Neural crest cell (in vitro differentiated cells): ENCODE measurements at places on chromosomes 3 and 15.

GRCh38 chr15:85568261-85568808 is 187.9 kb downstream of the AKAP13 start:
- DNase-seq = no peak

- DNase-seq = no peak
Observed at GRCh38 chr15:33243393-33243792, 48.9 kb upstream of the FMN1 start.

- DNase-seq = no peak
Observed at GRCh38 chr15:99917252-99917651, 184.0 kb upstream of the LYSMD4 start.

- DNase-seq = no peak
Observed at GRCh38 chr15:63347074-63347857, 34.4 kb downstream of the CA12 start.

DNA sequence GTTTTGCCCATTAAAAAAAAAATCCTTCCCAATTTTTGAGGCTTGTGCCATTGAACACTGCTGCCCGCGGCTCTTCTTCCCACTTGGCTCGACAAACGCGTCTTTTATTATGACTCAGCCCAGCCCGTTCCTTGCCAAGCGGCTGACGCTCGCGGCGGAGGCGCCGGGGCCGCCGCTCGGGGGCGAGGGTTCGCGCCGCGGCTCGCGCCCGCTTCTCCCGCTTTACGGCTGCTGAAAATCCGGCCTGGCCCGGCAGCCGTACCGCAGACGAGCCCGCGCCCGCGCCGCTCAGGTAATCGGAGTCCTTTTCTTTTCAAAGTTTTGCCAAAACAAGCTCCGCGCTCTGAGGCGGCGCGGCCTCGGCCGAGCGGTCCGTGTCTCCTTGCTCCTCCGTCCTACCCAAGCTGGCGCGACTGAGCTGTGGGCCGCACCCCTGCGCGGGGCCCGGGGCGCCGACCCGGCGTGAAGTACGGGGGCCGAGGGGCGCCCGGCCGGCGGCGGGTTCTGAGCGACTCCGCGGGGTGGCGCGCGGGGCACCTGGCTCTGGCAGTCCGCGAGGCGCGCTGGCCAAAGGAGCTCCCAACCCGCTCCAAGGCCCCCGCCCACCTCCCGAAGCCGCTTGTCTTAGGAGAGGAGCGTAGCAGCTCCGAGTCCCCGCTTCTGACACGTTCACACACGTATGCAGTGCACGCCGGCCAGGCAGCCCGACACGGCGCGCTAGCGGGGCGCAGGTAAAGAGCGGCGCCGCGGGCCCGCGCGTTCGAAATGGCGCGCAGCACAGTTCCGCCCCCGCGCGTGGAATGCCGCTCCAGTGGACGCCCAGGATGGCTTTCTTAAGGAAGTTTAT is 418.2 kb upstream of the NAALADL2 start:
- DNase-seq = peak; percentile 74

DNA sequence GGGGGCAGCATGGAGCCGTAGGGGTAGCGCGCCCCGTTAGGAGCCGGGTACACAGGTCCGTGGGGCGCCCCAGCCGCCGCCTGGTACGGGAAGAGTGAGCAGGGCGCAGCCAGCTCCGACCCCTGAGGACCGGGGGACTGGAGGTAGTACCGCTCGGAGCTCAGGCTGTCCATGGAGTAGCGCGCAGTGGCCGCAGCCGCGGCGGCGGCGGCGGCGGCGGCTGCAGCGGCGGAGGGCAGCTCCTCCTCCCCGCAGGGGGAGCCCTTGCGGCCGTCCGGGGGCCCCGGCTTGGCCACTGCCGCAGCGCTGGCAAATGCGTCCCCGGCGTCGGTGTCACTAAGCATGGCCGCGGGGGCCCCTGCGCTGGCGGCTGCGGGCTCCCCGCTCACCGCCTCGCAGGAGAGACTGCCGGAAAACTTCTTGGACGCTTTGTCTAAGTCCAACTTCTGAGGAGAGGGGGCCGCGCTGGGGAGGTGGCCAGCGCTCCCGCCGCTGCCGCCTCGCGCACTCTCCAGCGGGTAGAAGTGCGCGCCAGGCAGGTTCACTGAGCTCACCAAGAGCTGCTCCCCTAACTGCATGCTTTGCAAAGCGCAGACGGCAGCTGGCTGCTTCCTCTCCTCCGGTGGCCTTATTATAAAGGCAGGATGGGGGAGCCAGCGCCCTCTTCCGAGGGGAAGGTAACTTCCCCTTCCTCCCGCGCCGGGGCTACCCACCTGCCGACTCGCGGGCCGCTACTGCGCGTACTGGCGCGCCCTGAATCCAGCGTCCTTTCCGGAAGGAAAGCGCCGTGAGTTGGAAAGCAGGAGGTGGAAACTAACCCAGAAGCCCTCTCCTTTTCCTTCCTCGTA is at the start of gene EOMES:
Gene EOMES, minus strand, starts transcription at position 607 of the 848 bp plus-strand sequence. Its CDS starts 29 bp downstream, at position 578.
- no peak for DNase-seq

GRCh38 chr15:70923311-70924080 is 30.9 kb downstream of the LRRC49 start:
- DNase-seq = no peak
